ENCODE measurements at places on chromosomes 7 and 10.

- no peak for DNase-seq
Measured at GRCh38 chr7:138086563-138087270, 10.5 kb downstream of the AKR1D1 start.

DNA sequence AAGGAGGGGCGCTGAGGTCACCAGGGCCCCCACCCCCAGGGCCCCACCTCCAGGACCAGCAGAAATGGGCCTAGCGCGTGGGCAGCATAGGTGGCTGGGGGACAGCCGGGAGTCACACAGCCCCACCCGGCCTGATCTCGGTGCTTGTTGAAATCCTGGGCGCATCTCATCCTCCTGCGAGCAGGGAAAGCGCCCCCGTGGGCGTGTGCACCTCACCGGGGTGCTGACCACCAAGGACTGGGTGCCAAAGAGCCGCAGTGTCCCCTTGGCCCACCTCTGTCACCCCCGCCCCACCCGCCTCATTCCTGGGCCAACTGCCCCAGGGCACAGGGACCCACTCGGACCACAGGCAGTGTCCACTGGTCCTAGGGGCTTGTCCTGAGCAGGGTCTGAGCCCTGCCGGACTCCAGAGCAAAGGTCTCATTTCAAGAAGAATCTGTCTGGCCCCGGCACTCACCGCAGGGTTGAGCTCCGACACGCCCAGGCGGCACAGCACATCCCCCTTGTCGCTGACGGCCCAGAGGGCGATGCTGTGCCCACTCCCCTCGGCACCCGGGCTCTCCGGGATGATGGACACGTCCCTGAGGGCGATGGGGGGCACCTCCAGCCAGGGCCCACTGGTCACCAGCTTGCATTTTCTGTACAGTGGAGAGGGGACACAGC is 11.4 kb downstream of the BHLHA15 start:
- DNase-seq, result no peak

DNA sequence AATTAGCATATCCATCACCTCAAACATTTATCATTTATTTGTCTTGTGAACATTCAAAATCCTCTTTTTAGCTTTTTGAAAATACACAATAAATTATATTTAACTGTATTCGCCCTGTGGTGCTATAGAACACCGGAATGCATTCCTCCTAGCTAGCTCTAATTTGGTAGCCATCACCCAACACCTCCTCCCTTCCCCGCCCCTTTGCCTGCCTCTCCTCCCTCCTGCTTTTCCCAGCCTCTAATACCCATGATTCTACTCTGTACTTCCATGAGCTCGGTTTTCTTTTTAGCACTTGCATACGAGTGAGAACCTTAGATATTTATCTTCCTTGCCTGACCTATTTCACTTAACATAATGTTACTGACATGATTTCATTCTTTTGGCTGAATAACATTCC is 80.1 kb downstream of the ANKRD26 start:
- DNase-seq, result no peak

- DNase-seq, result no peak
Measured at GRCh38 chr10:123858907-123859652, 32.5 kb downstream of the CPXM2 start.

GRCh38 chr7:73773700-73774517 is 3.8 kb upstream of the CLDN3 start:
- peak; percentile 8 for DNase-seq

- no peak for DNase-seq
Measured at GRCh38 chr10:130558746-130559546, 422.8 kb downstream of the GLRX3 start.

GRCh38 chr10:84205049-84205852 is 10.9 kb downstream of the CDHR1 start:
- DNase-seq, result peak; percentile 4

DNA sequence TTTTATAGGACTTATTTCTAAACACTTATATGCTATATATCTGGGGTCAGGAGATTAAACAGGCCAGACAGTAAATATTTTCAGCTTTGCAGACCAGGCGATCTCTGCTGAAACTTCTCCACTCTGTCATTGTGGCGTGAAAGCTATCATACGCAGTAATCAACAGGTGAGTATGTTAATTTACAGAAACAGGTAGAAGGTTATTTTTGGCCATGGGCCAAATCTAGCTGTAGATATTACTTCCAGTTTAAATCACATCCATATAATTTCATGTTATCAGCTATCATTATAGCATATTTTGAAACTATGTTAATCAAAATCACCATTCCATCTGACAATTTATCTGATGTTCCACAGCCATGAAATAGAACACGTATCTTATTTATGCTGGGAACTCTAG is 67.8 kb downstream of the GPR37 start:
- no peak for DNase-seq

DNA sequence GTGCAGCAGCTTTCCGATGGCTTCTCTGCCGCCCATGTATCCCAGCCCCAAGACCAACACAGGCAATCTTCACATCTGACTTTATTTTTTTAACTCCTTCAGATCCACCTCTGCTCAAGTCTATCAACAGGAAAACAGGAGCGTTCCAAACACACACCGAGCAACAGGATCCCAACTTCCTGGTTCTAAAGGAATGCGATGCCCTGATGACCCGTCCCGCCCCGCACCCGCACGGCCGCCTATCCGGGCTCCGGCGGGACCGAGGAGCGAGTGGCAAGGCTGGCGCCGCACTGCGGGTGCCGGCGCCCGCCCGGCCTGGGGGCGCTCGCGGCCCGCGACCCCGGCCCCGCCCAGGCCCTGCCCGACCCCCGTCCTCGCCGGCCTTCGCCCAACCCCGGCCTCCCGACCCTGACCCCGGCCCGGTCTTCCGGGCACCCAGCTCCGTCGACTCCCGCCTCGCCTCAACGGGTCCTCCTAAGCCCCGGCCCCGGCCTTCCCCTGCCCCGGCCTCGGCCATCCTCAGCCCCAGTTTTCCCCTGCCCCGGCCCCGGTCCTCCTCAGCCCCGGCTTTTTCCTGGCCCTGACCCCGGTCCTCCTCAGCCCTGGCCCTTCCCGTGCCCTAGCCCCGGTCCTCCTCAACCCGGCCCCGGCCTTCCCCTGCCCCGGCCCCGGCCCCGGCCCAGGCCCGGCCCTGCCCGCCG is 730 bp downstream of the LARP4B start:
- no peak for DNase-seq
